Lung microvascular endothelial cell (primary cell): ENCODE measurements at places on chromosomes 12 and 14. TPM values are rescaled to one million over a fixed set of nuclear protein-coding genes. Genes with fewer than 3 reads are reported as not detected.

PLA2G1B gene
- total RNA-seq, result not detected in 2 replicates

DPY19L2 gene
- total RNA-seq, result 0.40 and 0.65 TPM in 2 replicates

FGF23 gene
- total RNA-seq, result not detected in 2 replicates

TM7SF3 gene
- total RNA-seq, result 99.0 and 107 TPM in 2 replicates

SIX4 gene
- total RNA-seq, result 0.20 and 0.87 TPM in 2 replicates

ACSS3 gene
- under 0.01 TPM in 2 replicates for total RNA-seq

AKAP6 gene
- 0.20 and 0.22 TPM in 2 replicates for total RNA-seq

TMEM229B gene
- total RNA-seq, result 0.40 and 0.44 TPM in 2 replicates

DRAM1 gene
- total RNA-seq, result 23.6 and 26.8 TPM in 2 replicates

RIMKLB gene
- total RNA-seq, result 33.3 and 46.6 TPM in 2 replicates

C12orf54 gene
- not detected in 2 replicates for total RNA-seq

GUCY2C gene
- not detected in 2 replicates for total RNA-seq

DNAI7 gene
- not detected in 2 replicates for total RNA-seq

TSPAN9 gene
- 74.1 and 83.7 TPM in 2 replicates for total RNA-seq
